Non-pigmented ciliary epithelial cell (primary cell): ENCODE measurements at places on chromosomes 1 and 21.

DNA sequence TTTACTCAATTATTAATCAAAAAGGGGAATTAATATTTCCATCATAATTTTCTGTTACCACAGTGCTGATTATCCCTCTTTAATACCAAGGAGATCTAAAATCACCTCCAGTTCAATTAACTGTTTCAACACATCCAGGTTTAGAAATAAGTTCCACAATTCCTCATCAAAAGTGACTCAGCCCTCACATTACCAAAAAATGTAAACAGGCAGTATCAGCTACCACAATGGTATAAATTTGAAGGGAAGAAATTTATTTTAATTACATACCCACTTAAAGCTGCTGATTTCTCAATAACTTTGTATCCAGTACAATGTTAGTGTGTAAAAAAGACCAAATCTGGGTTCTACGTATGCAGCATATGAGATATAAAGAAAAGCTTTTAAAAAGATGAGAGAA, 51.9 kb downstream of the EIF4G3 start:
- peak; percentile 22 for DNase-seq

DNA sequence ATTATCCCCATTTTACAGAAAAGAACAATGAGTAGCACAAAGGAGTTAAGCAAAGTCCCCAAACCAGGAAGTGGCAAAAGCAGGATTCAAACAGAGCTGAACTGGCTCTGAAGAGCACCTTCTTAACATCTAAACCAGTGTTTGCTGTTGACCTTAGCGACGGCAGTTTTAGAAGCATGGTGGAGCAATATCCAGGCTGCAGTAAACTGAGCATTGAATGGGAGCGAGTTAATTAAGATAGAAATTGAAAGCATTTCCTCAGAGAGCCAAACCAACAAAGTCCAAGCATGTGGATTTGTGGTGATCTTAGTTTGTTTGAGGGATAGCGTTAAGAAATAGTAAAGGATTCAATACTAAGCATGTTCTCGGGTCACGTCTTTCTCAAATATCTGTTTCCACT, 13.4 kb upstream of the ZNF281 start:
- DNase-seq = no peak

DNA sequence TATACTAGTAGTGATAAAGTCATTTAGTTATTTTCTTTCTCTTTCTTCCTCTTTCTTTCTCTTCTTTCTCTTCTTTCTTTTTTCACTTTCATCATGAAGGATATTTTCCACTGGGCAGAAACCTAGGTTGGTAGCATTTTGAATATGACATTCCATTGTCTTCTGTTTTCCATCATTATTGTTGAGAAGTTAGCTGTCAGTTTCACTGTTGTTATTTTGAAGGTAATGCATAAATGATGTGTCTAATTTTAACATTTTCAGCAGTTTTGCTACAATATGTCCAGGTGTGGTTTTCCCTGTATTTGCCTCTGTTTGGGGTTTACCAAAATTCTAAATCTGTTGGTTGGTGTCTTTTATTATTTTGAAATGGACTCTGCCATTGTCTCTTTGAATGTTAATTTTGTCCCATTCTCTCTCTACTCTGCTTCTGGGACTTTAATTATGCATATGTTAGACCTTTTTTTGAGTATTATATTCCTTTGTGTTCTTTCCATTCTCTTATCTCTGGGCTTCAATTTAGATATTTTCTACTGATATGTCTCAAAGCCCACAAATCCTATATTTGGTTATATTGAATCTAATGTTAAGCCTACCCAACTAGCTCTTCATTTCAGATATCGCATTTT, 96.7 kb downstream of the HFM1 start:
- no peak for DNase-seq

DNA sequence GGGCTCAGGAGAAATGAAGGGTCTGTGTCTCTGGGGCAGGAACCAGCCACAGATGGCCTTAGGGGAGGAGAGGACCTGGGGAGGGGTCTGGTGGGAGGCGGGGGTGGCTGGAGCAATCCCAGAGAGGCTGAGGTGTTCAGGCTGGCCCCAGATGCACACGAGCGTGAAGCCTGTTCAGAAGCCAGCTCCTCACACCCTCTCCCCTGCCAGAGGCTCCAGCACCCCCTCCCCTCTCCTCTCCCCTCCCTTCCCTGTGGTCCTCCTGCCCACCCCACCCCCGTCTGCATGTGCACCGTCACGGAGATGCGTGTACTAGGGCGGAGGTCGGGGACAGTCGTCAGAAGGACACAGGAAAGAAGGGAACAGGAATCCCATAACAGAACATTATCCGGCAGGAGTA, 115.0 kb upstream of the COL6A1 start:
- no peak for DNase-seq

DNA sequence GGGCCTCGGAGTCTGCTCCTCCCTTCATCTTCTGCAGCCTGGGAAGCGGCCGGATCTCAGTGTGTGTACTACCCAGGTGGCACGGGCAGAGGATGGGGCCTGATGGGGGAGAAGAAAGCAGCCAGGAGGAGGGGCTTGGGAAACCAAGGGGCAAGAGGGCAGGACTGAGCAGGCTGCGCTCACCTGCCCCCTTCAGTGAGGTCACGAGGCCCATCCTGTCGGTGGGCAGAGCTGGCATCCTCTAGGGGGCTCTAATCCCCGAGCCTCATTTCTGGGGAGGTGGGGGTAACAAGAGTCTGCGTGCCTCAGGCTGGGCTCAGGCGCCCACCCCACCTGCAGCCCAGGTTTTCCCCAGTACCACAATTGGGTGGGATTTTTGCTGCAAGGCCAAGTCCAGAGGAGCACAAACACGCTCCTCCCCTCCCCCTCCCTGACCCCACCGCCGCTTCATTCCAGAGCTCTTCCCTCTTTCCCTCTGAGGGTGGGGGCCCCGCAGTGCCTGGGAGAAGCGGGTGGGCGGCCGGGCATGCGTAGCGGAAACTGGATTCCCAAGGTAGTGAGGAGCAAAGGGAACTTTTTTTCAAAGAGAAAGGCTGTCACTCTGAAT, 1.8 kb upstream of the WNT3A start:
- no peak for DNase-seq

- no peak for DNase-seq
Observed at GRCh38 chr1:178682429-178682828, 42.6 kb upstream of the RALGPS2 start.

- no peak for DNase-seq
Observed at GRCh38 chr21:44304877-44305293, 5.0 kb downstream of the PFKL start.

GRCh38 chr1:39103328-39104157, 77.4 kb downstream of the NDUFS5 start:
- DNase-seq = no peak

DNA sequence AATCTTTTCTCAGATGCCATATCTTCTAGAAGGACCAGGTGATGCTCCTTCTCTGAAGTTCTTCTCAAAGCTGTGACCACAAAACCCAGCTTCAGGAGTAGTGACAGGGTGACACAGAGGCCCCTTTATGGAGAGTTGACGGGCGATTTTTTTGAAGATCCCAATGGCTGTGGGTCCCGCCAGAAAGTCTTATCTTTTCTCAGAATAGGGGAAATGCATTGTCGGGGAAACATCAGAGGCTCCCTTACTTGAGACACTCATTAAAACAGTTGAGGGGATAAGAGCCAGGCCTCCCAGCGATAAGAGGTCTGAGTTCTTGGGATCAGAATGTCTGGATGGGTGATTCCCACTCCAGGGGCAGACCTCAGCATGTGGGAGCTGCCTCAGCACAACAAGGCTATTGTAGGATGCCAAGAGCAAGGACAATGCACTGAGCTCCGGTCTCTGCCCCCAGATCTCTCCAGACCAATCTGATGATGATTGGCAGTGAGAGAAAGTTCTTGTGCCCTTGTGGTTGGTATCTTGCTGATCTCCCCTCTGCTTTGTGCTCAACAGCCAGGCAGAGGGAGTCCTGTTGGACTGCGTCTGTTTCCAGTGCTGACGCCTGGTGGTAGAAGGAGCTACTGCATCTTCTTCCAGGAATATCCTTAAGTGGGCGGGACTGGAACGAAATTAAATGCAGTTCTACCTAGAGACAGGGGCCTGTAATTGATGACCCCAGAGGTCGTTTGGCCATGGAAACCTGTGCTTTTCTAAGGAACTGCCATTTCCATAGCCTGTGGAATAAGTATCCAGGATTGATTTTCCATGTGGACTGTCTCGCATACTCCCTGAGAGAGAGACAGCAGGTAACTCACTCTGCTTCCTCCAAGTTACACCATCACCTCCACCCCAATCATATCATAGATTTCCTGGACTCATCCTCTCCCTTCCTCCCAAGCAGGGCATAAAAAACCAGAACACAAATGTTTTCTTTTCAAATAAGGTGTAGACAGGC, 6.8 kb upstream of the ACKR1 start:
- peak; percentile 42 for DNase-seq

- DNase-seq = no peak
Observed at GRCh38 chr1:160025314-160025713, 6.5 kb downstream of the PIGM start.

- DNase-seq = no peak
Observed at GRCh38 chr1:160058087-160058486, 11.9 kb downstream of the KCNJ10 start.

DNA sequence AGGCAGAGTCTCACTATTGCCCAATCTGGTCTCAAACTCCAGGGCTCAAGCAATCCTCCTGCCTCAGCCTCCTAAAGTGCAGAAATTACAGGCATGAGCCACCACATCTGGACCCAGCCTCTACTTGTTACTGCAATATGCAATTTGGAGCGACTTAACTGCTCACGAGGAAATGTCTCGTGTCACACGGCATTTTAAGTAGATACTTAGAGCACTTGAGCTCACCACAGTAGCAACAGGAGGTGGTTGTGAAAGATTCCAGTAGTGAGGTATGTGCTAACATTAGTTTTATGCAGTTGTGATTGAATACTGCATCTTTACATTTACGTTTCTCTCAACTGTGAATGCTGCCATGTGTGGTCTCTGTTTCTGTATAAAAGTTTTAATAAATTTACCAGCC, 5.8 kb upstream of the NDUFV3 start:
- no peak for DNase-seq

DNA sequence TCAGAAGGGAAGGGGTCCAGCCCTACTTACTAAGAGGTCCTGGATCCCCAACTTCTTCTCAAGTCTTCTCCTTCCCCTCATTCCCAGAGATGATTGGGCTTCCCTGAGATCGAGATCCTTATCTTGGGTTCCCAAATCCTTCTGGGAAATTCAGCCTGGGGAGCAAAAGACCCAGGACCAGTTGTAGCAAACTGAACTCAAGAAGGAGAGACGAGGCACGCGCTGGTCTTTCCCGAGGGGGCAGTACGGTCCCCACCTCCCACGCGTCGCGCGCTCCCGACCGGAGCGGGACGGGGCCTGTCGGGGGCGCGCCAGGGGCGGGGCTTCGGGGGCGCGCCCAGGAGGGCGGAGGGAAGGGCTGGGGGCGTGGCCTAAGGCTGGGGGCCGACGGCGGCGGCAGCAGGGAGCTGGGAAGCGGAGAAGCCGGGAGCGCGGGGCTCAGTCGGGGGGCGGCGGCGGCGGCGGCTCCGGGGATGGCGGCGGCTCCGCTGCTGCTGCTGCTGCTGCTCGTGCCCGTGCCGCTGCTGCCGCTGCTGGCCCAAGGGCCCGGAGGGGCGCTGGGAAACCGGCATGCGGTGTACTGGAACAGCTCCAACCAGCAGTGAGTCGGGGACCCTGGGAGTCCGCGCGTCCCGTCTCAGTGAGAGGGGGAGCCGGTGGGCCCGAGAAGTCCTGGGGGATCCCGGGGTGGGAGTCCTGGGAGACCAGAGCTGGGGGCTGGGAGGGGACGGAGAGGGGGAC, at the start of gene EFNA3:
Gene EFNA3 (plus strand): TSS at position 369 of the 741 bp plus-strand sequence. CDS start 105 bp downstream, at position 474.
- DNase-seq = no peak

GRCh38 chr1:201332616-201333335, 44.7 kb downstream of the TNNT2 start:
- DNase-seq = no peak

DNA sequence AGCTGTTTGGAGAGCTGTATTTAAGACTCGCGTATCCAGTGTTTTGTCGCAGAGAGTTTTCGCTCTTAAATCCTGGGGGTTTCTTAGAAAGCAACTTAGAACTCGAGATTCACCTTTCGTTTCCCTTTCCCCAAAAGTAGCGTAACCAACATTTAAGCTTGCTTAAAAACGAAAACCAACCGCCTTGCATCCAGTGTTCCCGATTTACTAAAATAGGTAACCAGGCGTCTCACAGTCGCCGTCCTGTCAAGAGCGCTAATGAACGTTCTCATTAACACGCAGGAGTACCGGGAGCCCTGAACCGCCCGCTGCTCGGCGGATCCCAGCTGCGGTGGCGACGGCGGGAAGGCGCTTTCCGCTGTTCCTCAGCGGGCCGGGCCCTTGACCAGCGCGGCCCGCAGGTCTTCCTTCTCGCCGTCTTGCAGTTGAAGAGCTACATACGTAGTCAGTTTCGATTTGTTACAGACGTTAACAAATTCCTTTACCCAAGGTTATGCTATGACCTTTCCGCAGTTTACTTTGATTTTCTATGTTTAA, 1.9 kb downstream of the OLIG1 start:
- DNase-seq = no peak

- no peak for DNase-seq
Observed at GRCh38 chr1:190908691-190909090, 431.0 kb upstream of the BRINP3 start.
